ENCODE measurements at places on chromosomes 13 and 19.

DNA sequence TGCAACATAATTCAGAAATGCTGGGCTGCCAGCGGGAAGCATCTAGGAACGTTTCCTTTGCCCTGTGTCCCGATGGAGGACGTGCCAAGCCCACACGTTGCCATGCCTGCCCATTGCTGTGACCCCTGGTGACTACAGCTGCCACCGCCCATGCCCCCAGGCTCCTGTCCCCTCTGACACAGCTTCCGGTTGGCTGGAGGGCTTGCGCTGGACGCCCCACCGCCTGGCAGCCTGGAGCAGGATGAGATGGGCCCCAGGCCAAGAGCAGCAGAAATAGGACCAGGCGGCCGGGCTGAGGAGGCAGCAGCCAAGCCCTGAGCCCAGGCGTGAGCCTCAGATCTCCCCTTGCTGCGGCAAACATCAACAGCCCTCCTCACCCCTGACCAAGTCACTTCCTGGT lies 125.9 kb downstream of the COL4A2 start:
- no peak for DNase-seq

- no peak for DNase-seq
These were observed 6.4 kb upstream of the TBXA2R start for GRCh38 chr19:3612901-3613741.

- DNase-seq: no peak
These were observed 6.1 kb upstream of the ASF1B start for GRCh38 chr19:14142262-14143190.

- no peak for DNase-seq
These were observed 44.2 kb downstream of the EDNRB start for GRCh38 chr13:77874406-77874805.

DNA sequence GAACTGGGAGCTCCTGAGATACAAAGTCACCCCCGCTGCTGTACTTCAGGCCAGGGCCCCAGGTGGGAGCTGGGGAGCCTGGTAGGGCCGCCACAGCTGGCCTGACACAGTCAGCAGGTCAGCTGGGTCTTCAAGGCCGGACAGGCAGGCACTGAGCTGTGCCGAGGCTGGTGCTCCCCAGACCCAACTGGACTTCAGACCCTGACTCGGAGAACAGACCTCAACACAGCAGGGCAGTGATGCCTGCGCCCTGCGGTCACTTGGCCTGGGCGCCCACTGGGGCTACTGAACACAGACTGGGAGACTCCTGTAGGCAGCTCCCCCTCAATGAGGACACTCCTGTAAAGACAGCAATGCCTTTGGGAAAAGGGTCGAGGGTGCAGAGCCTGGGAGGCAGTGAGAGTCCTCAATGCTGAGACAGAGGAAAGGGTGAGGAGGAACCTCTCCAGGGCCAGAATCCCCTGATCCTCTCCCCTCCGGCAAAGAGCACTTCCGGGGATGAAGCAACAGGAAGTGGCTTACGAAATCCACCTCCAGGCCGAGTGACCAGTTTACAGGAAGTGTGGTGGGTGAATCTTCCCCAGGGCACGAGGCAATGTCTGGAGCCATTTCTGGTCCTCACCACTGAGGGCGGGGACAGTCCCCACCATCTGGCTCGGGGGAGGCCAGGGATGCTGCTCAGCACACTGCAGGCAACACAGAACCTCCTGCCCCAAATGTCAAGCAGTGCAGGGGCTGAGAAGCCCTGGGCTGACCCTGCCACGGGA lies 40.8 kb upstream of the ISYNA1 start:
- DNase-seq: peak; percentile 71

DNA sequence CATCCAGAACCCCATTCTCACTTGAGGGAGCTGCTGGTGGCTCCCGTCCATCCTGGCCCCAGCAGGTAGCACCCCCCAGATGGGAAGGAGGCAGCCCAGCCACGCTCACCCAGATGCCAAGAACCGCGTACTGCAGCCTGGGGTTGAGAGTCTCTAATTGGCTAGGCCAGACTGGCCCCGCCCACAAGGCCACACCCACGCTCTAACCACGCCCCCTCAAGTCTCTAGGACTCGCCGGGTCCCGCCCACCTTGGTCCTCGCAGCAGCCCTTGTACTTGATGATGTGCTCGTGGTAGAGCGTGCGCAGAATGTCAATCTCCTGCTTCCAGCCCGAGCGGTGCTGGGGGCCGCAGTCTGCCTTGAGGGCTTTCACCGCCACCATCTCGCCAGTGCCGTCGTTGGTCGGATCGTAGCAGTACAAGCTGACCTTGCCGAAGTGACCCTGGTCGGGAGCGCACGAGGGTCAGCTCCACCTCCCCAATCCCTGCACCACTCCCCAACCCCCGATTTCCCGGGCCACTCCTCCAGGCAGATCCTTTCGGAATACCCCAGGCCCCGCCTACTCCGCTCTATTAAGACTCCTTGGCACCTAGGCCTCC lies 14.5 kb upstream of the ICAM3 start:
- DNase-seq: peak; percentile 40

DNA sequence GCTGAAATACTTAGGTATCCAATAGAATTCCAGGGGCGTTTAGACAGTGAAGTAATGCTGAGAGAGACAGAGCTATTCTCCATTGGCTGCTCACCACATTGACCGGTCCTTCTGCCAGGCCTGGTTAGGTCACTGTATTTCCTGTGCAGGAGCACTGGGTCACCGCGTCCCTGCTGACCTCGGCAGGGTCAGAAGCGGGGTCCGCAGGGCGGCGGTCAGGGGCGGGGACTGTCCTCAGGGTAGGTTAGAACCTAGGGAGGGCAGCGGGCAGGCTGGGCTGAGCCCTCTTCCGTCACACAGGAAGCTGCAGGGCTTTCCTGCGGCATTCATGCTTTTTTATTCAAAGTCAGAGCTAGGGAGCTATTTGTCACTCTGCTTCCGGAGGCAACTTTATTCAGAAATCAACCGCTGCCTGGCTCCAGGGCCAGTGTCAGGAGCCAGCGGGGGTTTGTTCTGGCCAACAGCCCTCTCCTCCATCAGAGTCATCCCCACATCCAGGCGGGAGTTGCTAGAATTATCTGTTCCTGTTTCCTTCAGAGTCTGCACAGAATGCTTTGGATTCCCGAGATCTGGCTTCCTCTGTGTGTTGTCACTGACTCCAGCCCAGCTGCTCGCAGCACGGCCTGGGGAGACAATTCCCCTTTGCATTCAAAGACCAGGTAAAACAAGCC lies 81.2 kb upstream of the WASF3 start:
- DNase-seq: no peak

DNA sequence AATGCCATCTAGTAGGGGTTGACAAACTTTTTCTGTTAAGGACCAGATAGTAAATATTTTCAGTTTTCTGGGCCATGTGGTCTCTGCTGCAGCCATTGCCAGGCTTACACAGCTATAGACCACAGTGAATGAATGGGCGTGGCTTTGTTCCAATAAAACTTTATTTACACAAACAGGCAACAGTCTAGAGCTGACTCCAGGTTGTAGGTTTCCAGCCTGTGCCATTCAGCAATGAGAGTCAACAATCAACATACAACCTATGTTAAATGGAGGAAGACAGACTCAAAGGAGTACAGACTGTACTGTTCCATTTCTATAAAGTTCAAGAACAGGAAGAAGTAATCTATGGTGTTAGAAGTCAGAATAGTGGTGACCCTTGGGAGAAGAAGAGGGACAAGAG lies 15.2 kb upstream of the IZUMO2 start:
- no peak for DNase-seq

DNA sequence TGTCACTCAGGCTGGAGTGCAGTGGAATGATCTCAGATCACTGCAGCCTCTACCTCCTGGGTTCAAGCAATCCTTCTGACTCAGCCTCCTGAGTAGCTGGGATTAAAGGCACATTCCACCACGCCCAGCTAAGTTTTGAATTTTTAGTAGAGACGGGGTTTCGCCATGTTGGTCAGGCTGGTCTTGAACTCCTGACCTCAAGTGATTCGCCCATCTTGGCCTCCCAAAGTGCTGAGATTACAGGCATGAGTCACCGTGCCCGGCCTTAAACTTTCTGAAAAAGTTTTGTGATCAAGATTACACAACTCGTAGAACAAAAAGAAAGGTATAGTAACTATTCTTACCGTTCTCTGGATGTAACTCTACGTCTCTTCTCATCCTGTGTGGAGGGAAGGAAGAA lies 21.2 kb downstream of the DNMT1 start:
- no peak for DNase-seq

- DNase-seq: no peak
These were observed 69.7 kb upstream of the C13orf46 start for GRCh38 chr13:114043421-114044053.

DNA sequence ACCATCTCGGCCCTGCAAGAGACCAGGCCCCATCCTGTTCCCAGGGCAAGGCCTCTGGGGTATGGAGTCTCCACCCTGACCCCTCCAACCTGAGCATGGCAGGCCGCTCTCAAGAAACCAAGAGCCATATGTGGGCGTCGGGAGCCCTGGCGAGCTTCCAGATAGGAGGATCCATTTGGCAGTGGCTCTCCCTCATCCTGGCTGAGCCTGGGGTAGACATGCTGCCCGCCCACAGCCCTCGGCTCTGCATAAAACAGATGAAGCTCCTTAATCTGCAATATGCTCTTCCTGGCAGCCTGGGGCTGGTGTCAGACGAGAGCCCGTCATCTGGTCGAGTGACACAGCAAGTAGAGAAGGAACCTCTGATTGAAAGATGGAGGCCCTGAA lies 6.1 kb downstream of the ATP13A1 start:
- no peak for DNase-seq

DNA sequence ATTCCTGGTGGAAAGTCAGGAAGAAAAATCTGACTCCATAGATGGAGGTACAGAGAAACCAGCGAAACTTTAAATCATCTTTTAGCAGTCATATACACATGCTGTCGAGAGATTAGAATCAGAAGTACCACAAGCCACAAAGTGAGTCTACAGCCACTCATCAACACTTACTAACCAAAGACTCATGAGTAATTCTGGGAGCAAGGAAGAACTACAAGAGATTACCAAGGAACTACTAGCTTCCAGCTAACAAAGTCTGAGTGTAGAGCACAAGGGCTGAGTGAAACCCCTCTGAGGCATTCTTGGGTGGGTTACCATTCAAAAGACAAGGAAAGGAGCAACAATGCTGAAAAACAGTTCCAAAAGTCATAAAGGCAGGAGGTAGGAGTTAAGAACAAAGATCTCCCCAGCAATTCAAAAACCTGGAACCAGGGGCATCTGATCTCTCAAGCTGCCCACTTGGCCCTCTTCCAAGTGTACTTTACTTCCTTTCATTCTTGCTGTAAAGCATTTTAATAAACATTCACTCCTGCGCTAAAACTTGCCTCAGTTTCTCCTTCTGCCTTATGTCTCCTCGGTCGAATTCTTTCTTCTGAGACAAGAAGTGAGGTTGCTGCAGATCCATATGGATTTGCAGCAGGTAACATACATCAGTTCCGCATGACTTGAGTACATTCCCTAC lies 13.0 kb downstream of the RBM26 start:
- no peak for DNase-seq

GRCh38 chr19:55683449-55684261 lies 8.6 kb downstream of the EPN1 start:
- DNase-seq: no peak

DNA sequence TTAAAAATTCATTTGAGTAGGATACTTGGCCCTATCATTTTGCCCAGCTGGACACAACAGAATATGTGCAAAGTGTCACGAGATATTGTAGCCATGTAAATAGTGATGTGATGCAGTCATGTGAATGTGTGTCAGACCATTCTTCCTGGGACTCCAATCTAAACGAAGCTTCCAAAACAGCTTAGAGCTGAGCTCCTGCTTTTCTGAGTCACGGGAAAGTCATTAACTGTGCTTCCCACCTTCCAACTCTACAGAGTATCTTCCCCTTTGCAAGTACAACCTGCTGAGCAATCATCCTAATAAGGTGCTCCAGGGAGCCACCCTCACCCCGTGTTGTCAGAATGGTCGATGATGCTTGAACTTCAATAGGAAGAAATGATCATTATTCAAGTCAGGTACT lies 294.7 kb downstream of the MYO16 start:
- DNase-seq: no peak

- no peak for DNase-seq
These were observed 135.4 kb upstream of the WASF3 start for GRCh38 chr13:26422036-26422435.

DNA sequence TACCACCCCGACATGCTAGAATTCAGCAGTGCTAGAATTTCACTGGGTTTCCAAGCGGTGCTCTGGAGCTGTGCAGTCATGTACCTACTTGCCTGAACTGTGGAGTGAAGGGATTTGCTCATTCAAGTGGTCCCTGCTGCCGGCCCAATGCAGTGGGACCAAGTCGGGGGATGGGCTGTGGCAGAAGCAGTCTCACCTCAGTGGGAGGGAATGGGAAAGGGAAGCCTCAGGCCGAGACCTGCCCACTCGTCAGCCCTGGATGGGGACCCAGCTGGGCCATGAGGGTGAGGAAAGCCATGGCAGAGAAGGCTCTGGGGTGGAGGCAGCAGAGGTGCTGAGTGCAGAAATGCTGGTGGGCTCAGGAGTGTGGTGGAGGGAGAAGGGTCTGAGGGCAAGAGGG lies 14.9 kb downstream of the KLHL26 start:
- DNase-seq: no peak

- no peak for DNase-seq
These were observed 419 bp downstream of the KDM4B start for GRCh38 chr19:4969292-4969771.

DNA sequence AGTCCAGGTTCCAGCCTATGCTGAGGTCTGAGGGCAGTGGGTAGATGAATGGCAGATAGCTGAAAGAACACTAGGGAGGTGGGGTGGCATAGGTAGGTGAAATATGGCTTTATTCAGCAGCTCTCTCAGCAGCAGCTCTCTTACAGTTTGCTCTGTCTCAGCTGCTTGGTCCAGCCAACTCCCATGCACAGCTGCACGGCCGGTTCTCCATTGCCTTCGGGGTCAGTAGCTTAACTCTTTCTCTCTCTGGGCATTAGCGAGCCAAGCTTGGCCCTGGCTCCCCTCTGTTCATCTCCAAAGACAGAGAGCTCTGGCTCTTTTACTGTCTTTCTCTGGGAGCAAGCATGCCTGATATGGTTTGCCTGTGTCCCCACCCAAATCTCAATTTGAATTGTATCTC lies 151.9 kb downstream of the MYO16 start:
- no peak for DNase-seq

GRCh38 chr13:33787051-33787591 lies 30.8 kb upstream of the RFC3 start:
- no peak for DNase-seq

DNA sequence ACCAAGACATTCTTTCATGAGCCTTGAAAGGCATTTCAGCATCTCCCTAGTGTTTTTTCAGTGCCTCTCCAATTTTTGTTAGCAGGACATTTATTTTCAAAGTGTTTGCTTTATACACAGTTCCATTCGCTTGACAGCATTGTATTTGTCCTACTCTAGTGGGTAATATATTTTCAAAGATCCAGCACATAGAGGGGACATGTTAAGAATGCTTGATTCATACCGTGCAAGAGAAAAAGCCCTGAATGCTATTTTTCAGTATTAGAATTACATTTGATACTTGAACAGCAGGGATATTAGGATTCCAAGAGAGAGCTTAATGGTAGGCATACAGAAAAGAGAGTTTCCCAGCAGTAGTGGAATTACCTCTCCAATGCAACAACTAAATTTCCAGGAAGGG lies 21.3 kb downstream of the ERICH6B start:
- no peak for DNase-seq
